CD4-positive, alpha-beta T cell (primary cell): ENCODE measurements at places on chromosomes 13 and 19. TPM values are rescaled to one million over a fixed set of nuclear protein-coding genes. Genes with fewer than 3 reads are reported as not detected.
A peak's percentile ranks its signal among the peaks of the same experiment; 100 is the strongest.

GRCh38 chr13:33860526-33860925 lies 42.6 kb downstream of the RFC3 start:
- no peaks in the 10 kb centered on the region for H3K4me1 ChIP-seq
- no peak overlapping the region for H3K27ac ChIP-seq
- no peaks in the 10 kb centered on the region for H3K36me3 ChIP-seq
- no peak overlapping the region for H3K4me3 ChIP-seq
- DNase-seq = no peak
- H3K27me3 ChIP-seq = no peaks in the 10 kb centered on the region

DNA sequence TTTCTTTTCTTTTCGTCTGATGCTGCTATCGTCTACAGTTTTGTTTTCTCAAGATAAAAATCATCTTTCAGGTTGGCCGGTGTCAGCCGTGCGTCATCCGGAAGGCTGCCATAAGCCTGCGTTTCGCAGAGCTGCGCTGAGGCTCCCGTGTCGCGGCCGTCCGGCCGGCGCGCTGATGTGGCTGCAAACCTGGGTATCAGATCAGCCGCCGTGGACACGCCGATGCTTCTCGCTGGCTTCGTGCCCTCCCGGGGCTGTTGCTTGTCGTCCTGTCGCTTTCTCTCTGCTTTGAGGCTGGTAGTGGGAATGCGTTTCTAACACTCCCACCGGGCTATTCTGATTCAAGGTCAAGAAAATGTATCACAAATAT lies 45.9 kb upstream of the TFDP1 start:
- DNase-seq = no peak
- H3K4me1 ChIP-seq = no peaks in the 10 kb centered on the region
- no peaks in the 10 kb centered on the region for H3K27me3 ChIP-seq
- H3K4me3 ChIP-seq = no peak overlapping the region

DNA sequence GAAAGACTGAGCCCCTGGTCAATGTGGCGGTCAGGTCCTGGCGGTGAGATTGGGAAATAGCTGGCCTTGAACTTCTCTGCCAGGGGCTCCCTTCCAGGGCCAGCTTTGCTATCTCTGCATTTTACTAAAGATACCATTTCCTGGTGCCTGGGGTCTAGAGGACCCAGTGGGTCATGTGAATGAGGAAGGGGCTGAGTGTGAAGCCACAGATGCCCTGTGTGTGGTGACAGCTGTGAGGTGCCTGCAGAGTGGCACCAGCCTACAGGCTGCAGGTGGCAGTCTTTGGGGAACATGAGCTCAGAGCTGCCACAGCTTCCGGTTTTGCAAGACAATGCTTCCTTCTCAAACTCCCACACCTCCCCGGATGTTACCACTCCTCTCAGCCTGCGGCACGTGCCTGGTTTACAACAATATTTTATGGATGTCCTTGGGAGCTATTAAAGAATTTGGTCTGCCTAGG lies 5.2 kb upstream of the MLNR start:
- peaks cover 15% of the 10 kb centered on the region for H3K4me1 ChIP-seq
- no peaks in the 10 kb centered on the region for H3K36me3 ChIP-seq
- no peak overlapping the region for H3K4me3 ChIP-seq

GRCh38 chr19:52749780-52750179 lies 14.9 kb upstream of the ZNF611 start:
- H3K36me3 ChIP-seq = no peaks in the 10 kb centered on the region
- H3K27me3 ChIP-seq = no peaks in the 10 kb centered on the region
- no peak for DNase-seq
- H3K4me1 ChIP-seq = no peaks in the 10 kb centered on the region

DNA sequence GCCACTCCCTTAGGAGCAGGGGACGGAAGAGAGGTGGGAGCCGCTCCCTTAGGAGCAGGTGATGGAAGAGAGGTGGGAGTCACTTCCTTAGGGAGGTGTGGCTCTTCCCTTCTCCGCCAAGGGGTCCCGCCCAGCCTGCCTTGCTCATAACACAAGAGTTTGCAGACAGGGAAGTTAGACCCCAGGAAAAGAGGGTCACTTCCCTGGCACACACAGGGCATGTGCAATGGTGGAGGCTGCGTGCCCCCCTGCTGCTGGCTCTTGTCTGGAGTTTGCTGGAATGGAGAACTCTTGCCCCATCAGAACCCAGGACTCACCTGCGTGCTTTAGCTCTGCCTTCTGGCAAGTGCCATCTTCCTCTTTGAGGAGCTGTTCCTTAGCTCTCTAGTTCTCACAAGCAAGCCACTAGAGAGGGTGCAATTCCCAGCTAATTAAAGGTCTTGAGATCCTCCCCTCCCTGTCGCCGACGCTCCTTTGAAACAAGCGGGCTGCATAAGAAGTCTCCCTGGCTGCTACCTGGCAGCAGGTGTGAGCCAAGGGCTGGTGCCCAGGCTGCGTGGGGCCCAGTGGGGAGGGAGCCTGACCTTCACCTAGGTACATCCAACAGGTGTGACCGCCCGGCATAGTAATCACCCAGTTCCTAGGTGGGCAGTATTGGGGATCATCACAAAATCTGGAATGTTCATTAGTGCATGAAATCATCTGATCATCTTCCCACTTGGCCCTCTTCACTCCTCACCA lies 281.6 kb downstream of the ZNF536 start:
- H3K4me1 ChIP-seq = no peaks in the 10 kb centered on the region
- no peak overlapping the region for H3K4me3 ChIP-seq
- no peaks in the 10 kb centered on the region for H3K36me3 ChIP-seq
- H3K27ac ChIP-seq = no peak overlapping the region
- peaks cover 7% of the 10 kb centered on the region for H3K27me3 ChIP-seq

The IL17D gene
- total RNA-seq = 0.47 TPM

The IGSF23 gene
- total RNA-seq = not detected

DNA sequence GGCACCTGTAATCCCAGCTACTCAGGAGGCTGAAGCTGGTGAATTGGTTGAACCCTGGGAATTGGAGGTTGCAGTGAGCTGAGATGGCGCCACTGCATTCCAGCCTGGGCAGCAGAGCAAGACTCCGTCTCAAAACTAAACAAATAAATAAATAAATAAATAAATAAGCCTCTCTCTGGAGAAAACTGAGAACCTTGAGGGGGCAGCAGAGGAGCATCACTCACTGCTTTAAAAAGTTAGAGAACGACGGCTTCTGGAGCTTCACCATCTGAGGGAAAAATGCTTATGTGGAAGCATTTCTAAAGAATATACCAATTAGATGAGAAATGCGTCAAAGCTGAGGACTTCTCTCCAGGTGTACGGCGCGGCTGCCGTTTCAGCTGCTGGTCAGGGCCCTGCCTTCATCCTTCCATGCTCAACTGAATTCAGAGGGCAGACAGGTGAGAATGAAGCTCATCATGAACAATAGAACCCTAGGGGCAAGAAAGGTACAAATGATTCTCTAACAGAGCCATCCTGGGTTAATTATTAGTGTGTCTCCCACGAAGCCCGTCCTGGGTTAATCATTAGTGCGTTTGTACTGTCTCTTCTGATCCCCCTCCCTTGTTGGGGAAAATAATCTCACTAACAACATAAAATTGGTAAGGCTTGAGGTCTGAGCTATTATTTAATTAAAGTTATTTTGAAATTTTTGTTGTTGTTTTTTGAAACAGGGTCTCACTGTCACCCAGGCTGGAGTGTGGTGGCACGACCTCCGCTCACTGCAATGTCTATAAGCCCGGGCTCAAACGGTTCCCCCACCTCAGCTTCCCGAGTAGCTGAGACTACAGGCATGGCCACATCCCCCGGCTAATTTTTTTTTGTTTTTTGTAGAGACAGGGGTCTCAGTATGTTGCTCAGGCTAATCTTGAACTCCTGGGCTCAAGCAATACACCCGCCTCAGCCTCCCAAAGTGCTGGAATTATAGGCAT lies 80.1 kb downstream of the IPO5 start:
- H3K4me3 ChIP-seq = no peak overlapping the region
- H3K27me3 ChIP-seq = peaks cover 2% of the 10 kb centered on the region
- no peak for DNase-seq
- H3K27ac ChIP-seq = no peak overlapping the region
- no peaks in the 10 kb centered on the region for H3K36me3 ChIP-seq

The TEX29 gene
- total RNA-seq = 1.0 TPM

The ARRDC2 gene
- total RNA-seq = 325 TPM

DNA sequence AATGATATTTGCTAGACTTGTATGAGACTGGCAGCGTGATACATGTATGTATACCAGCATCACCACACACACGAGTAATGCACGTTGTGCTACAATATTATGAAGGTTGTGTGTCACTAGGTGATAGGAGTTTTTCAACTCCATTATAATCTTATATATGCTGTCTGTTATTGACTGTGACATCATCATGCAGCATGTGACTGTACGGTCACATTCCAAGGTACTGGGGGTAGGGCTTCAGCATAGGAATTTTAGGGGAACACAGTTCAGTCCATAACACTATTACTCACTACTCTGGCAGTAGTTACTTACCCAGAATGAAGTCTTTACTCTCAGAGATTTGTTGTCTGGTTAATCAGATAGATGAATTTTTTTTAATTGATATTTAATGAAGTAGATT lies 91.1 kb downstream of the CDK8 start:
- no peak overlapping the region for H3K27ac ChIP-seq
- no peak for DNase-seq
- no peaks in the 10 kb centered on the region for H3K27me3 ChIP-seq
- peaks cover 10% of the 10 kb centered on the region for H3K36me3 ChIP-seq
- no peak overlapping the region for H3K4me3 ChIP-seq

GRCh38 chr13:108494991-108495645 lies 134.3 kb upstream of the MYO16 start:
- no peak overlapping the region for H3K27ac ChIP-seq
- no peak for DNase-seq
- peaks cover 20% of the 10 kb centered on the region for H3K27me3 ChIP-seq
- H3K4me3 ChIP-seq = no peak overlapping the region

DNA sequence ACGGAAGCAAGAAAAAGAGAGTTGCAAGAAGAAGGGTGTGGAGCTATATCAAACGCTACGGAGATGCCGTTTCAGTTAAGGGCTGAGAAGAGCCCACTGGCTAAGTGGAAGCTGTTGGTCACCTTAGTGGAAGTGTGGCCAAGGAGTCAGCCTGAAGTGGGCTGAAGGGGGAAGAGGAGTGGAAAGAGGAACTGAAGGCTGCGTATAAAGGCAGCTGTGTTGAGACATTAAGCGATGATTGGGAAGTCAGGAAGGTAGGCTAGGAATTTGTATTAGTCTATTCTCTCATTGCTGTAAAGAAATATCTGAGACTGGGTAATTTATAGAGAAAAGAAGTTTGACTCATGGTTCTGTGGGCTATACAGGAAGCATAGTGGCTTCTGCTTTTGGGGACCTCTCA lies 14.1 kb upstream of the FRY start:
- H3K27me3 ChIP-seq = no peaks in the 10 kb centered on the region
- DNase-seq = no peak
- H3K4me1 ChIP-seq = no peaks in the 10 kb centered on the region
- no peak overlapping the region for H3K27ac ChIP-seq

DNA sequence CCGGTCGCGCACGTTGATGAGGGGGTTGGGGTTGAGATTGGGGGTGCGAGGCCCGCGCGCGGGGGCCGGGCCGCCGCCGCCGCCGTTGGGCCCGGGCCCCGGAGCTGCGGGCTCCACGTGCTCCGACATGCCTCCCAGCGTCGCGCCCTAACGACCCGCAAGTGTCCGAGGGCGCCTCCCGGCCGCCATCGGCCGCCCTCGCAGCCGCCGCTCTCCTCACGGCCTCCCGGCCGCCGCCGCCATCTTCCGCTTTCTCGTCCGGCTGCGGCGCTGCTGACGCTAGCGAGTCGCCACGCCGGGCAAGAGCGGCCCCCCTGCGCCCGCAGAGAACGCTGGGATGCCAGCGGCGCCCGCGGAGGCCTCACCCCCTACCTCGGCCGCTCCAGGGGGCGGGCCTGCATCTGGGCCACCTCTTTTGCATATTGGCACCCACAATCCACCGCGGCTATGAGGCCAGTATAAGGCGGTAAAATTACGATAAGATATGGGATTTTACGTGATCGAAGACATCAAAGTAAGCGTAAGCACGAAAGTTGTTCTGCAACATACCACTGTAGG lies at the start of gene TMEM259:
Gene TMEM259 (minus strand): TSS at position 256 of the 558 bp plus-strand sequence. CDS start 127 bp downstream, at position 129.
- H3K36me3 ChIP-seq = peaks cover 7% of the 10 kb centered on the region
- H3K4me3 ChIP-seq = peak within 1 kb of the TSS; percentile 94
- H3K27me3 ChIP-seq = no peaks in the 10 kb centered on the region
- peak within 1 kb of the TSS; percentile 96 for H3K27ac ChIP-seq

- DNase-seq = peak; percentile 63
- H3K27ac ChIP-seq = no peak overlapping the region
- peaks cover 40% of the 10 kb centered on the region for H3K4me1 ChIP-seq
Measured at GRCh38 chr19:47427241-47428176, 8.2 kb upstream of the MEIS3 start.

The SMAD9 gene
- total RNA-seq = not detected

The PDE4C gene
- total RNA-seq = not detected

- no peaks in the 10 kb centered on the region for H3K4me1 ChIP-seq
- no peak overlapping the region for H3K27ac ChIP-seq
- H3K27me3 ChIP-seq = no peaks in the 10 kb centered on the region
Measured at GRCh38 chr19:48308631-48309586, 16.4 kb upstream of the EMP3 start.

- H3K36me3 ChIP-seq = no peaks in the 10 kb centered on the region
- no peak overlapping the region for H3K27ac ChIP-seq
- no peak for DNase-seq
- H3K4me3 ChIP-seq = no peak overlapping the region
- H3K27me3 ChIP-seq = no peaks in the 10 kb centered on the region
- H3K4me1 ChIP-seq = no peaks in the 10 kb centered on the region
Measured at GRCh38 chr13:75985132-75985531, 349.0 kb downstream of the LMO7 start.

The ADAMTSL5 gene
- total RNA-seq = 5.7 TPM

The EPS8L1 gene
- total RNA-seq = 2.0 TPM

DNA sequence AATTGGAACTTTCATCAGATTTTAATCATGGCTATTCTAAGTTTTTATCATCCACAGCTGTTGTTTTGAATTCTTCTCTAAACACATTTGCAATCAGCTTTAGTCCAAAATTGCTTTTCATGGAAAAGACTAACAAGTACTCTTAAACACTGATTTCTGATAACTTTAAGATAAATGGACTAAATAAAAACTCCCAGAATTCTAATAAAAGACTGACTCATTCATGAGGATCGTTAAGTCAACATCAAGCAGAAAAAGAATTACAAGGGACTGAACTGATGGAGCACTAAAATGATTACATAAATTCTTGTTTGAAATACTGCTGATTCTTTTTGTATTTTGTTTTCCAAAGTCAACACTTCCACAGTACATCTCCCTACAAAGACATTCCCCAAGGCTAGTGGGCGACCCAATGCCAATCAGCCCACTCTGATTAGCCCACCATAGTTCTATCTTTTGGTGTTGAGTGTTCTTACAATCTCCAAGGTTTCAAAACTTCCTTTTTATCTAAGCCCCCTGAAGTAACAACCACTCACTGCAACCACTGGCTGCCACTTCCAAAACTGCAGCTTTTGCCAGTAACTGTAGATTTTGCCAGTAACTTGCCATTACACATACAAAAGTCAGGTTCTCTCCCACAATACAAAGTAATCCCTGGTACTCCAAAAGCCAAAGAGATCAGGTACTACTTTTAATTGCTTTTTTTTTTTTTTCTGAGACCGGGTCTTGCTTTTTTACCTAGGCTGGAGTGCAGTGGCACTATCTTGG lies 14.0 kb upstream of the NAA16 start:
- DNase-seq = no peak
- H3K4me1 ChIP-seq = no peaks in the 10 kb centered on the region
- no peaks in the 10 kb centered on the region for H3K27me3 ChIP-seq
- H3K36me3 ChIP-seq = no peaks in the 10 kb centered on the region
- H3K4me3 ChIP-seq = no peak overlapping the region
- no peak overlapping the region for H3K27ac ChIP-seq

- H3K27me3 ChIP-seq = no peaks in the 10 kb centered on the region
- no peak overlapping the region for H3K27ac ChIP-seq
- no peak overlapping the region for H3K4me3 ChIP-seq
- H3K36me3 ChIP-seq = no peaks in the 10 kb centered on the region
- H3K4me1 ChIP-seq = no peaks in the 10 kb centered on the region
- DNase-seq = no peak
Measured at GRCh38 chr13:34155931-34156607, 338.1 kb downstream of the RFC3 start.
